ENCODE measurements at places on chromosomes 1 and 21. TPM values are rescaled to one million over a fixed set of nuclear protein-coding genes. Genes with fewer than 3 reads are reported as not detected.

TEX38 gene
- total RNA-seq: 0.75 TPM

CRNN gene
- not detected for total RNA-seq

AMPD1 gene
- not detected for total RNA-seq

KCNJ15 gene
- not detected for total RNA-seq

DDAH1 gene
- total RNA-seq: not detected
